Stimulated activated CD8-positive, alpha-beta memory T cell treated with anti-CD3 and anti-CD28 coated beads, Interleukin-15, amount 100 ng/mL, for 24 hours (primary cell): ENCODE measurements at places on chromosomes 11 and 22.

DNA sequence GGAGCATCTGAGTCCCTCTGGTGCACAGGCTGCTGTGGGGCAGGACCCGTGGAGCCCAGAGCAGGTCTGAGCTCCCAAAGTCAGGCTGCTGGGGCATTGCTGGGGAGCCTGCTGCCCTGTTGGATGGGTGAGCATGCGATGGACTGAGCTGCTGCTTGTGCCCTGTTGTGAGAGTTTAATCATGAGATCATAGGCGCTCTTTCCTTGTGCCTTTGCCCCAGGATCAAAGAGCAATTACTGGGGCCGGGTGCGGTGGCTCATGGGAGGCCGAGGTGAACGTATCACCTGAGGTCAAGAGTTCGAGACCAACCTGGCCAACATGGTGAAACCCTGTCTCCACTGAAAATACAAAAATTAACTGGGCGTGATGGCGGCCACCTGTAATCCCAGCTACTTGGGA lies 37.5 kb downstream of the MUC6 start:
- DNase-seq = no peak

DNA sequence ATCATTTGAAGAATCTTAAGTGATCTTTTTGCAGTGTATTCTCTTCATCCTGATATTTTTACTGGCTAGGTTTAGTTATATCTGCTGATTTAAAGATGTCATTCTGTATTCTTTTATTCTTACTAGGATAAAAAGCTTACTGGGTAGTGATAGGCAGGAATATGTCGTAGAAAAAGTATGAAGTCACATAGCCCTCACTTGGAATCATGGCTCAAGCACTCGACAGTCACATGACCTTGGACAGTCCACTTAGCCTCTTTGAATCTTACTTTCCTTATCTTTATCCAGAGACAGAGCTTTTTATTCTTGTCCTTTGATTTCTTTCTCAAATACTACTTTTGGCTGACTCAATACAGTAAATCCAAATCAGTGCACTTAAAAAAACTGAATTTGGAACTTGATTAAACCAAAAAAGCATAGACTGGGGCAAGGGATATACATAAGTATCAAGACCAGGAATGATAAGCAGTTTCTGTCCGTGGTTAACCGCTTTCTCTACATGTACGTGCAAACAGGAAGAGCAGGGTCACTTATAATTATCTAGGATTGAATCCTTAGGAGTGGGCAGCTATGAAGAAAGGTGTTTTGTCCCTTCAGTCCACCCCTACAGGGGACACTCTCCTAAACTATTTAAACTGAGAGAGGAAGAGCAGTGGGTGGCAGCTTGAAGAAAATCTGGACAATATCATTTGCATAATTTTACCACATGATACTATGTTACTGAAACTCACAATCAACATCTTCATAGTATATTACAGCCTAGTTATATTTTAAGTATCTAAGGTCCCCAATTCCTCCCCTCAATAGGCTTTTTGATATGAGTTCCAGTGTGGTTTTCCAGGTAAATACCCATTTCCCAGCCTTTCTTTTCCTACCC lies 8.0 kb downstream of the MMP7 start:
- DNase-seq = no peak

DNA sequence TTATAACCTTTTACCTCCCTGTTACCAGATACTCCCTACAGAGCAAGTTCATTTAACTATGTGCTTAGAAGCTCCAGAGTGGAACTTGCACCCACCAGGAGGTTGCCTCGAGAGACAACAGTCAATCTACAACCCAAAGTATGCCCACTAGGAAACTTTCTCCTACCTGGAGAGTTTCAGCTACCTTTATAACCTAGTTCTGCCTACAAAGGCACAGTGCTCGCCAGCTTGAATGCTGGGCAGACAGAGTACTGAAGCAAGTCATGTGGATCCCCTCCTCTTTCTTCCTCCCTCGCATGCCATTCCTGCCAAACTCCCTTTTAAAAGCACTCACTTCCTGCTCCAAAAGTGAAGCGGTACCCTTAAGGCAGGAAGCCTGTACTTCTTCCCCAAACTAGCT lies 258.9 kb downstream of the SWAP70 start:
- no peak for DNase-seq

- no peak for DNase-seq
Measured at GRCh38 chr11:47033439-47033838, 96.9 kb downstream of the CSTPP1 start.

- no peak for DNase-seq
Measured at GRCh38 chr11:970319-970871, 44.7 kb downstream of the AP2A2 start.

- no peak for DNase-seq
Measured at GRCh38 chr22:30873661-30874060, 94.9 kb downstream of the MORC2 start.

DNA sequence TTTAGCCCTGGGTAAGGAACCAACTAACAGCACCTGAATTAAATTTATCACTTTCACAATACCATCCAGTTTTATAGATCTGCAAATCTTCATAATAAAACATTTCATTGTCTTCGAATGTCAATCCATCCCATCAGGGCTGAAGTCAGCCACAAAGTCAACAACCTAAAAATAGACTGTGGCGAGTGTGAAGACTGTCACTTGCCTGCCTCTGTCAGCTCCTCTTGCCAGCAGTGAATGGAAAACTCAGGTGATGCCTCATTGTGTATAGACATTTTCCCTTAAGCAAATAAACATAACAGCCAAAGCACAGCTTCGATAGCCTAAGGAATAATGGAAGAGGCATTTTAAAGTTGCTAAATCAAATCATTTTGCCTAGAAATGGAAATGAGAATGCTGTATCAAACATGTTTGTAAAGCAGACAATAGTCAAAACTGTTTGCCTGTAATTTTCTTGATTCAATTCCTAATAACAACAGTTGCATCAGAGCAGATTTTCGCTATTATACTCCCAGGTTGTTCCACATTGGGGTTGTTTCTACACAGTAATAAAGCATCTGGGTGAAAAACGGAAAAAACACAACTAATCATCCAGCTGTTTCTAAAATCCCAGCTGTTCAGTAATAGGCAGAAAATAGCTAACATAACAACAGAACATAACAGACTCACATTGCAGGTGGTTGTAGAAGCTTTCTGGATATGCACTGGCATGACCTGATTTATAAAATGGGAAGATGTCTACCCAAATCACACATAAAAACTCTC lies 15.7 kb downstream of the KCNA4 start:
- DNase-seq = no peak

- no peak for DNase-seq
Measured at GRCh38 chr11:59767225-59767611, 12.0 kb downstream of the STX3 start.

GRCh38 chr11:412641-413119 lies 2.1 kb downstream of the SIGIRR start:
- no peak for DNase-seq

DNA sequence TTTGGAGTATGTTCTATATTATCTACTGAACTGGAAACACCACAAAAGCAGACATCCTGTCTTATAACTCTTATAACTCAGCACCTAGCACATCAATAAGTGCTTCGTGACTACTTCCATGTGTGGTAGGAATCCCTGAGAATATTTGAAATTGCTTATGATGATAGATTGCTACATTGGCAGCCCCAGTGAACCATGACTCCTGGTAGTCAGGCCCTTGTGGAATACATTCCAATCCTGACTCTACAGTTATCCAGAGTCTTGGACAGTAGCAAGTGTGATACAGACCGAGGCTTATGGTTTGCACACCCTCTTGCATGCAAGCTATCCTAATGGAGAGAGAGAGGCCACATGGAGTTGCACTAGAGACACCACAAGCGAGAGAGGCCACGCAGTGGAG lies 59.5 kb upstream of the PHF21A start:
- DNase-seq = no peak

GRCh38 chr11:34308913-34309585 lies 48.8 kb downstream of the ABTB2 start:
- no peak for DNase-seq

GRCh38 chr22:41380993-41381328 lies 781 bp upstream of the TEF start:
- DNase-seq = no peak

DNA sequence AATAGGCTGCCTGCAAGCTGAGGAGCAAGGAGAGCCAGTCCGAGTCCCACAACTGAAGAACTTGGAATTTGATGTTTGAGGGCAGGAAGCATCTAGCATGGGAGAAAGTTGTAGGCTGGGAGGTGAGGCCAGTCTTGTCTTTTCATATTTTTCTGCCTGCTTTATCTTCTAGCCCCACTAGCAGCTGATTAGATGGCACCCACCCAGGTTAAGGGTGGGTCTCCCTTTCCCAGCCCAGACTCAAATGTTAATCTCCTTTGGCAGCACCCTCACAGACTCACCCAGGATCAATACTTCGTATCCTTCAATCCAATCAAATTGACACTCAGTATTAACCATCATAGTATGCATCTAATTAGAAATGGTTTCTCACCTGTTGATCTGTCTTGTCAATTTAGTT lies 5.0 kb upstream of the COX8A start:
- DNase-seq = no peak

- no peak for DNase-seq
Measured at GRCh38 chr11:126925321-126926093, 75.1 kb downstream of the KIRREL3 start.

DNA sequence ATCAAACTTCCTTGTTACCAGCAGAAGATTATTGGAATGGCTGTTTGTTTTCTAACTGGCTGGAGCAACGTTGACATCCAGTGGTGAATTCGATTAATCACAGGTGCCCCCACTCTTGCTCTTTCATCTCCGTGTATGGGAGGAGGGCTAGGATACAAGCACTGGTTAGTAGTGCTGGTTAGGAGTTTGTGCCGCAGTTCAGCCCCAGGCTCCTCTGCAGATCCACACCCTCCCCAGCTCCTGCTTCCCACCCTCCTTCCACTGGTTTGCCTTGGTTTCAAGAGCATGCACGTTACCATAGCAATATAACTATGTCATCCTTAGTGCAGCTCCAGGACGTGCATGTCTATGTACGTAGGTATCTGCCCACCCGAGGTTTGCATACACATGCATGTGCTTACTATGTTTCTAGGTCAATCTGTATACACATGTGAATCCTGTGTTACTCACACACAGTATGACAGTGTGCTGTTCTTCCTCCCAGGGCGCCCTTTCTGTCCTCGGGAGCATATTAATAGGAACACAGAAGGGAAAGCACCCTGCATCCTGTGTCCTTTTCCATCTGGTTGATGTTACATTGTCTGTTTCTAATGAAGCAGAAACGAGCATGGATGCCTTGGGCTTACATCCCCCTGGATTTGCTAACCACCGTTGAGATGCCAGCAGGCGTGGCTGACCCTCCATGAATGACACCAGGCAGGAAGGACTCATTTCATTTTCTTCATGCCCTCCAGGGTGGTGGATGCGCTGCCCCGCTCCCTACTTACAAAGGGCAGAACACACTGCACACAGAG lies 539.3 kb downstream of the OPCML start:
- no peak for DNase-seq

DNA sequence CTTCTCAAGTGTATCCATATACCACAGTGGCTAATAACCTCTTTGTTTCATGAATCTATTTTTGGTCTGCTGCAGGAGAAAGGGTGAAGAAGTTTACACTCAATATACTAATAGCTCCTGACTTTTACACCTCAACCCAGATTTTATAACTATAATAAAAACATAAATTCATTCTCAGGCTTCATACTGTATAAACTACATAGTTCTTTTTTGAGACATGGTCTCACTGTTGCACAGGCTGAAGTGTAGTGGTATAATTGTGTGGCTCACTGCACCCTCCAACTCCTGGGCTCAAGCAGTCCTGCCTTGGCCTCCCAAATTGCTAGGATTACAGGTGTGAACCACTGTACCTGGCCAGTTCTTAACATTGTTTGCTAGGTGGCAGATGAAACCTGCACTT lies 17.8 kb upstream of the CCDC179 start:
- DNase-seq = no peak

DNA sequence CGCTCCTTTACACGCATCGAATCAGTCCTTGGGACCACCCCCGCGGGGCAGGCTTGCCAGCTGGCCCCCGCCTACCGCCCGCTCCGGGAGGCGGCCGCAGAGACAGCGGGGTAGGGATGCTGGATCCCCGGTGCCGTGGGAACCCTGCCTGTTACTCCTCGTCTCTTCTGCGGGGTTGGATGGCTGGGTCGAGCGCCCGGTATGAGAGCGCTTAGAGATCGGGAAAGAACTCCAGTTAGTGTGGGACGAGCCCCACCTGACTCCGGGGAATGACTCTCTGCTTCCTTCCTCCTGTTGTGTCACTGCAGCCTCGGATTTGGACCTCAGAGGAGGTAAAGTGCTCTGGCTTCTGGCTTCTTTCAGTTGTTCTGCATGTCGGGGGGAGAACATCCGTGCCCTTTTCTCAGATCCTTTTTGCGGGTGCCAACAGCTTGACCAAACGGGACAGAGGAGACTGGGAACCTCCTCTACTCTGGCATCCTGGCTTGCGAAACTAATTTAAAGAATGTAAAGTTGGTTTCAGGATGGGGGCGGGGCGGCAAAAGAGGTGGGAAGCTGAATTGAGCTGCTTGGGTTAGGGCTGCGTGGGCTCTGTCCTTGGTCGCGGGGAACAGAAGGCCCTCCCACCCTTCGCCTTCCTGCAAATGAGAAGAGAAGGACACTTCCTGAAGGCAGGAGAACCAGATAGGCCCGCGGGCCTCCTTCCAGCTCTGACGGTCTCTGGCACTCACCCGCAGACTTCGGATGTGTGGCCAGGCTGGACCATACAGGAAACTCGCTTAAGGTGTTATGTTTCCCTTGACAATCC lies 938 bp downstream of the LAYN start:
- DNase-seq = no peak

DNA sequence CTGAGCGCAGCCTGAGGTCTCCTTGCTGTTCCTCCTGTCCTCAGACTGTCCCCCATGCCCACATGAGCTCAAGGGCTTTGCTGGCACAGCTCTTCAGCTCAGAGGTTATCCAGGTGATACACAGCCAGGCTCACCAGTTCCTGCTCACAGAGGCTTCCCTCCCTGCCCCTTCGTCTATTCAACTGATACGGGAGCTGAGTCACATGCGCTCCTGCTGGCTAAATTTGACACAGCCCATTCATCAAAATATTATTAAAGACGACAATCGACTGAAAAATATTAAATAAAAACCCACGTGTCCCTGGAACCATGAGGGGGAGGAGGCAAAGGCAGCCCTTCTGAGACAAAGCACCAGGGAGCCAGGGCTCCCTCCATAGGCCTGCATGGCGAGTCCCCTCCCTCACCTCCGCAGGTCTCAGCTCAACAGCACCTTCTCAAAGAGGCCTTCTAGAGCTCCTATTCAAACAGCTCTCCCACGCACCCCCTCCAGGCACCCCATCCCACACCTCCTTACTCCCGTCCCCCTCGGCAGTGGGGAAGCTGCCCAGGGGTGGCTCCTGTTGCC lies 40.5 kb downstream of the DUSP8 start:
- no peak for DNase-seq

- no peak for DNase-seq
Measured at GRCh38 chr22:37381489-37381888, 45.8 kb downstream of the ELFN2 start.

GRCh38 chr11:8055836-8056526 lies 25.0 kb upstream of the TUB start:
- no peak for DNase-seq

GRCh38 chr22:35218079-35218478 lies 39.2 kb upstream of the HMGXB4 start:
- DNase-seq = no peak

- no peak for DNase-seq
Measured at GRCh38 chr11:19429108-19429760, 188.5 kb upstream of the E2F8 start.
